ENCODE measurements at places on chromosomes 12 and 14.

DNA sequence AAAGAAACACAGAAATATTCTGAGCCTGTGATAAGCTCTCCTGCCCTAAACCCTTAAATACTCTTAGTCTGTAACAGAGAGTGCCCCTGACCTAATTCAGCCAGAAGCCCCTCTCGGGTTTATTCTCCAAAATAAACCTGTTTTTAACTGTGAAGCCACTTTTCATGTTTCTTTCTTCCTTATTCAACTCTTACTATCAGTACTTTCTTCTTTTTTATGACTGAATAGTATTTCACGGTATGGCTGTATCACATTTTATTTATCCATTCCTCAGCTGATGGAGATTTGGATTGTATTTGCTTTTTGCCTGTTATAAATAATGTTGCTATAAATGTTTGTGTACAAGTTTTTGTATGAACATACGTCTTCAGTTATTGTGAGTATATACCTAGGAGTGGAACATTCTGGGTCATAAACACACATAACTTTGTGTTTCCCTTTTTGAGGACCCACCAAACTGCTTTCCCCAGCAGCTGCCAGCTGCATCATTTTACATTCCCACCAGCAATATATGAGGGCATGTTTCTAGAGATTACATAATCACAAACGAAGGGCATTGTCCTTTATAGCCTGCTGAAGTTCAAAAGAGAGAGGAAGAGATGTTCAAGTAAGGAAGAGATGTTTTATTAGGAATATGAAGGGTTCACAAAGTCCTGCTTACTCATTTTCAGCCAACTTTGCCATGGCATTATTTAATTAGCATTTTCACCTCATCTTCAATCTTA, 199.4 kb upstream of the NUDT4 start:
- no peak for DNase-seq

DNA sequence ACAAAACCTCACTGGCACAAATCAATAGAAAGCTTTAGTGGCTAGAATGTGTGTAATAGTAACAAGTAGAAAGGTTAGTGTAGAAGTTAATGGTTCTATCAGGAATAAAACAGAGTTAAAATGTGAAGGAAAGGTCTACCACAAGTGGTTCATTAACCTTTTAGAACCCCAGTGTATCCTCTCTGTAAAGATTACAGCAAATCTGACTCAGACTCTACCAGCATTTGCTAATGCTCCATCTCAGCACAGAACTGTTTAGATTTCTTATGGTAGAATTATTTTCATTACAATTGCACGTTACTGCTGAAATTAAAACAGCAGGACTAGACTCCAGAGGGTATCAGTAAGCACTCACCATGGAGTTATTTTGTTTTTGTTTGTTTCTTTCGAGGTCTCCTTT, 609.0 kb upstream of the LMO3 start:
- DNase-seq: no peak

DNA sequence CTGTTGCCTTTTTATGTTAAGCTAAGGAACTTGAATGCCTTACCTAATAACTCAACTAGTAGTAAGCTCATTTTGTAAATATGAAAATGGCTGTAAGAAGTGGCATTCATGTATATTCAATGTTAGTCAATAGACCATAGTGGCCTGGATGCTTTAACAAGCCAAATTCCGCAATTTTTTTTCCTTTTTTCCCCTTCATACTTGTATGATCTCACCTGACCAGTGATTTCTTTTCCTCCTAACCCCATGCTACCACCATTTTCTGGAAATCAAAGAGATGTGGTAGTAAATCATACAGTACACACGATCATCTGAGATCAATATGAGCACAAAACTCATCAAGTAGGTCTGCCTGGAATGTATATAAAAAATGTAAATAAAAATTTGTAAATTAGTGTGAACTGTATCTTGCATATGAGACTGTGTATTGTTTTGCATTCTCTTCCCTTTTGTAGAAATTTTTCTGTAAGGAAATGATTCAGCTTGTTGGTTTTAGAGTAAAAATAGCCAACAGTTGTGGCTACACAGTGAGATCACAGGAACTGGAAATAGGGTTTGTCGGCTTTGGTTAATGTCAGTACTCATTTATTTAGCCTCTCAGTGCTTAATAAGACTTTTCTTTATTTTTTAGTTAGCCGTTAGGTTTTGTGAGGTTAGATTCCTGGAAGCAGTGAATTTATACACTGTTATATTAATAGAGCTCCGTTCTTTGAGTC, 62.5 kb downstream of the ETNK1 start:
- no peak for DNase-seq

DNA sequence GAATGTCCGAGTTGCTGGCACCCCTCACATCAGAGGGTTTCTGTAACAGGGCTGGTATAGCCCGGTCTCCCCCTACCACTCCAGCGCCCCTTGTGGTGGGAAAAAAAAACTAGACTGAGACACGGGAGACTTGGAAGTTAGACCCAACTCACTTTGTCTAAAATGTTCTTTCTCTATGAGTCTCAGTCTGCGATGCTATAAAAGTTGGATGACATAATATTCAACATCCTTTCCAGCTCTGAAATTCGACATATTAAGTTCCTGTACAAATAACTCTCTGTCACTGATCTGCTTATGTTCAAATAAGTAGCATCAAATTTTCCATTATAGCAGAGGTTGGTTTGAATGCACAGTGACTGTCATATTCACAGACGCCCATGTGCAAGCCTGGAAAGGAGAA, 25.7 kb upstream of the TC2N start:
- no peak for DNase-seq

DNA sequence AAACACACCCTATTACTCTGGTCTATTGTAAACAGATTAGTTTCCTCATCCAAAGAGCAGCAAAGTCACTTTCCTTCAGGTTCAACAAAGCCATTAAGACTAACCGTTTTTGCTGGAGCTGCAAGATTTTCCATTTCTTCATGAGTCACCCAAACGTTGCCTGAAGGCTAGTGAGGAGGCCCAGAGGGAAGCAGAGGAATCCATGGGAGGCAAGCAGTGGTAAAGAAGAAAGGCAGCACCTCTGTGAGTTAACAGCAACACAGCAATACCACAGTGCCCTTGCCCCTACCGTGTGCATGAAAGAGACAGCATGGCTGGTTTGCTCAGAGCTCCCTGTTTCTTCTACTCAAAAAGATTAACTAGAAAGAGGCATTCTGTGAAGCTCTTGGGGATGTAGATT, 206.3 kb downstream of the ACSS3 start:
- no peak for DNase-seq

- DNase-seq: no peak
Observed at GRCh38 chr14:96156804-96157760, 47.6 kb upstream of the BDKRB2 start.

DNA sequence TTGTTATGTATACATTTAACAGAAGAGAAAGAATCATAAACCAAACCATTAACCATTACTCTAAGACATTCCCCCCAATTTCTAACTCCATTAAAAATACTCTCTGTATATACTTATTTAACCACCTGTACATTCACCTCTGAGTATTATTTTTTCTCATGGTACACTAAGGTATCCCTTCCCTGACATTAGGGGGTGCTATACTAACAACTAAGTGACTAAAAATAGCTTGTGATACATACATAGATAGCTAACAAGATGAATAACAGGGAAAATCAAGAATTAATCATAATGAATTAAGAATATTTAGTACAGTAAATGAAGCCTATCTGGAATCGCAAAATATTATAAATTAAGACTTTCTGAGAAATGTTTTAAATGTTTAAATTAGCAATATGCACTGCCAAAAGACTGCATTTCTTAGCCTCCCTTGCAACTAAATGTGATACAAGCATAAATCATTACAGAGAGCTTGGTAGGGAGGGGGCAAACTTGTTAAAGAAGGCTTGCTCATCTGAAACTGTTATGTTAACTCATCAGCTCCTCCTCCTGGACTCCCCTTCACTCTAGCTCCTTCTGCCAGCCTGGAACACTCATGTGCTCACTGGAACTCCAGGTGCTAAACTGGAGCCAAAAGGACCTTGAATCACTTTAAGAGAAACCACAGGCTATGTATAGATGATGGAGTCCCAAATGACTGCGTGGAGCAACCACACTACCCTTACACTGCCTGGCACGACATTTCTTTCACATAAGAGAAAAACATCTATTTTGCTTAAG, 14.9 kb downstream of the C2CD5 start:
- no peak for DNase-seq

DNA sequence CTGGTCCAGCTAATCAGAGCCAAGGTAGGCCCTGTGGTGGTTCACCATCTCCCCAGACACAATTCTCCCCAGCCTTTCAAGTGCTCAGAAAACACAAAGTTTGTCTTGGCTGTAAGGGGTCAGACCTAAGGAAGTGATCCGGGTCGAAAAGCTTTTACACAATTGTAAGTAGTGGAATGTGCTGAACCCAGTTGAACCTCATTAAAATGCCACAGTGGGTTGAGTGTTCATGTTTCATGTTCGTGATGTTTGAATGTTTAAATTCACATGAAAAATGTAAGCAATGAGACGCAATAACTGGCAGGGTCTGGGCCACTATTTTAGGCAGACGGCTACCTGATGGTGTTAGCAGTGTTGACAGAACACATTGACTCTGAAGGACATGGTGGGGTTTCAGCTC, 60.9 kb upstream of the JDP2 start:
- DNase-seq: no peak

DNA sequence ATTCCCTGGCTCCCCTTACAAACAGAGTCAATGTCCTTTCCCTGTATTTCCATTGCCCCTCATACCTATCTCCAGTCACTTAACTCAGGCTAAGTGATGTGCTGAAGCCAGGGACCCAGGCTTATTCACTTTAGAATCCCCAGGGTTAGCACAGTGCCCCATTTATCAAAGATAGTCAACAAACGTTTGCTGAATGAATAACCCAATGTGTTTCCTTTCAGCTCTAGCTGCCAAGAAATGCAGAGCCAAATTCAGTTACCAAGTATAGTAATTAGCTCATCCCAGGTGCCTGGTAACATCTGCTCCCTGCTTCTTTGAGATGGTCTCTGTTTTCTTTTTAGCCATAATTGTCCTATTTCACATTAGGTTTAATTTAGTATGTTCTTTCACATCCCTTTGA, 189.5 kb downstream of the PHLDA1 start:
- no peak for DNase-seq
